NAMALWA (cell line): ENCODE measurements at places on chromosomes 6 and 20.

- DNase-seq, result no peak
These were observed 104.6 kb upstream of the FRMD1 start for GRCh38 chr6:168183613-168183970.

GRCh38 chr20:15333170-15333569, 995.8 kb upstream of the FLRT3 start:
- no peak for DNase-seq

DNA sequence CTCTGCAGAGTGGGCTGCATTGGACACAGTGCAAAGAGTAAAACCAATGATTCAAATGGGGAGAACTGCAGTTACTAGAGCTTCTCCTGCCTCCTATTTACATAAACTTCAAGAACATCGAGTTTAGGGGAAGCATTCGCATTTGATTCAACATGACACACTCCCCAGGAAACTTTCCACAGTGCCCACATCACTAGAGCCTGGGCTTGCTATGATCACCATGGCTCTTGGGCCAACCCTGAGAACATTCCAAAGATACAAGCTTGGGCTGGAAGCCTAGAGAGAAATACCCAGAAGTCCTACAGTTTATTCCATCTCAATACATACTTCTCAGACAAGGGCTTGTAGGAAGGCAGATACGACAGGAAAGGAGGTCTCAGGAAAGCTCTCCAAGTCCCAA, 337.9 kb downstream of the CD83 start:
- no peak for DNase-seq

- DNase-seq, result no peak
These were observed 12.1 kb downstream of the TJAP1 start for GRCh38 chr6:43489277-43490072.

DNA sequence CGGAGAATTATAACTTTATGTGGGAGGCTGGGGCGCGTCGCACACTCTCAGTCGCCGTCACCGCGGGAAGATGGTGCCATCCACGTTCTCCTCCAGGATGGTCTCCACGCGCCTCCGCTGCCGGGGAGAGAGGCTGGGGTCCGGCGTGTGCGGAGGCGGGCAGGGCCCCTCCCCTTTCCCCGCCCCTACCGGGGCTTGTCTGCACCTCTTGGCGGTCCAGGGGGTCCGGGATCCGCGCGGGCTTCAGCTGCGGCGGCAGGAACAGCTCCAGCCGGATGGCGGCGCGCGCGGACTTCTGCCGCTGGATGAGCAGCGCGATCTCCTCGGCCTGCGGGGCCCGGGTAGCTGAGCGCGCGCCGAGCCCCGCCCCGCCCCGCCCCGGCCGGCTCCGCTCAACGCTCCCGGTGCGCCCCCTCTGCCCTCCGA, 807 bp downstream of the LKAAEAR1 start:
- peak; percentile 71 for DNase-seq

GRCh38 chr6:154868143-154868594, 126.9 kb upstream of the TIAM2 start:
- DNase-seq, result peak; percentile 61

DNA sequence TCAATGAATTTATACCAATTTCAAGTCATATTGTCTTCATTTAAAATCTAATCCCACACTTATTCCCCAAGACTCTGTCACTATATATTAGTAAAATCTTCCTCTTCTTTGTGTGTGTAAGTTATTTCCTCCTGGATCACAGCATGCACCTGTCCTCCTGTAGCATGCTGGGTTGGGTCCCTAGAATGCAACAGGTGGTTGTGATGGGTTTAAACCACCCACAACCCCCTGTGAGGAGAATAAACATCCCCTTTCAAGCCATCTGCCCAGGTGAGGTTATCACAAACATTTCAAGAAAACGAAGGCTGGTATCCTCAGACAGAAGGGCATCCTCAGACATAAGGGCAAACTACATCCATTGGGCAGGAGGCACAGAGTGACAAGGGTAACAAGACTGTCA, 26.4 kb downstream of the DZANK1 start:
- no peak for DNase-seq

GRCh38 chr20:8303651-8304050, 171.6 kb downstream of the PLCB1 start:
- no peak for DNase-seq

DNA sequence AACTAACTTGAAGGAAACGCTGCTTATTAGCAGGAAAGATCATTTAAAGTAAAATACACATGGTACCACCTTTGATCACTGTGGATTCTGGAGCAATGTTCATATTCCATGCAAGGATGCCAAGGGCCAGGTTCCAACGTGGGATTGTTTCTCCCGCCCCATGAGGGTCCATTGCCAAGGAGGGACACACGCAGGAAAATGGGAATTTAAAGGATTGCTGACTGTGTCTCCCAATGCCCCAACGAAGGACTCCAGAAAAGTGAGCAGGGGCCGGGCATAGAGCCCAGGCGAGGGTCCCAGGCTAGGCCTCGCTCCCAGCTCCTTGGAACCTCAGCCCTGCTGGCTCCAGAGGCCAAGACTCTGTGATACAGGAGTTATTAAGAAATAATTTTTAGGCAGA, 111.2 kb downstream of the DACT2 start:
- DNase-seq, result no peak

DNA sequence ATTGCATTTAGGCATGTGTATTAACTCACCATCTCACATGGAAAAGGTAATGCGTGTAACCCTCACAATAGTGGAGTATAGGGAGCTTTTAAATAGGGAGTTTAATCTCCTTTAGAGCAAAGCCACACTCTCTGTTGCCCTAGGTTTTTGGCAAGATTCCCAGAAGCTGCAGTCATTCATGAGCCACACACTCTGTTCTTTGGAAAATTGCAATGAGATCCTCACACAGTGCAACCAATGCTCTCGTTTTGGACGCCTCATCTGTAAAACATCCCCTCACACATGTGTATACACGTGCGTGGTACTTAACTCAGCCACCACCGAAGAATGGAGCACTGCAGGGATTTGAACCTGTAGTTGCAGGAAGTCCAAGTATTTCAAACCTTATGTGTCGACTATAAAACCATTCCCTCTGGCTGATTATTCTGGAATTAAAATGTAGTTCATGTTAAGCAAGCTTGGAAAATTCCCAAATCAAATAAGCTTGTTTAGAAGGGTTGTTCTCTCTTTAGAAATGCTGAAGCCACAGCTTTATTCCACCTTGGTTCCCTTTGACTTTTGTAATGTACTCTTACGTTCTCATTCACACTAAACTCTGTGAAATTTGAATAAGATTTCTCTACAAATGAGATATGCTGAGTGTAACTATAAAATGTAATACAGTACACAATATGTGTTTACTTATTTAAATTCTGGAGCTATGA, 489.8 kb upstream of the MANEA start:
- no peak for DNase-seq

DNA sequence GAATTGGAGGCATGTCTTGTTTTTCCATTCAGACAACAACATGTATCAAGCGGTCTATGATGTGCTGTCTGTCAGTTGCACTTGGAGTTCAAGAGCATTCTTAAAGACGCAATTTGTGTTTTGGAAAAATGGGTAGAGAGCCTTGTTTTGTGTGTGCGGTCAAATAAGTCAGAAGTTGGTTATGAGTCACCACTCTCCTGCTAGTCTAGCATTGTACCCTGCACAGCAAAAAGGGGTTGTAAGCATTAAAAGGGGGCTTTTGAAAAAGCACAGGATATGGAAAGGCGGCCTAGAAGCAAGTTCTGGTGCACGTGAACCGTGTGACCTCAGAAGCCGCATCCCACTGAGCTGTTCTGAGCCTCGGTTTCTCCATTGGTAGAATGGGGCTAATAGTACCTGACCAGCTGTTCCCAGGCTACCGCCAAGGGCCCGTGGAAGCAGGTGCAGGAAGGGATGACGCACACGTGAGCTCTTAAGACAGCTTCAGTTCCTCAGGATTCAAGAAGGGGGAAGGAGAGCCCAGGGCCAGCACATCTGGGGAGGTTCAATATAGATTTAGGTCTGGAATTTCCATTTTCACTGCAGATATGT, 61.6 kb upstream of the SNX9 start:
- DNase-seq, result no peak

DNA sequence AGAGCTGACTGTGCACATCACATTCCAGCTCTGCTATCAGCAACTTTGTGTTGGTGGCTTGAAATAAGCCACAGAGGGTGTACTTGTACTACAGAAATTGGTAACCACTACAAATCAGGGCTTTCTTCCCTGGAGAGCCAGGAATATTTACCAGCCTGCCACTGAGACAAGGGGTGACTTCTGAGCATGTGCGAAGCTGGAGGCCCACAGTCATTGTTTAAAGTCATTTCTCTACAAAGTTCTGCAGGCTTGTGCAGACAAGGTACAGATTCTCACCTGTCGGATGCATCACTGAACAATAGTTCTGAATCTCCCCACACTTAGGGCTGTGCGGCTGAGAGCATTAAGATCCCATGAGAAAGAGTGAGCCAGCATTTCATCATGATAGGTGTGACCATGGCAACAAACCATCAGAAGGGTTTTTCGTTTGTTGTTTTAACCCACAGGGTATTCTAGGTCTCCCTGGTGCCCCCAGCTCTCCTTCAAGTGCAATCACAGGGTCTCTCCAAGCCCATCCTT, 292.8 kb downstream of the CDC5L start:
- no peak for DNase-seq

GRCh38 chr6:116206231-116206903, 47.5 kb downstream of the TSPYL4 start:
- DNase-seq, result no peak

DNA sequence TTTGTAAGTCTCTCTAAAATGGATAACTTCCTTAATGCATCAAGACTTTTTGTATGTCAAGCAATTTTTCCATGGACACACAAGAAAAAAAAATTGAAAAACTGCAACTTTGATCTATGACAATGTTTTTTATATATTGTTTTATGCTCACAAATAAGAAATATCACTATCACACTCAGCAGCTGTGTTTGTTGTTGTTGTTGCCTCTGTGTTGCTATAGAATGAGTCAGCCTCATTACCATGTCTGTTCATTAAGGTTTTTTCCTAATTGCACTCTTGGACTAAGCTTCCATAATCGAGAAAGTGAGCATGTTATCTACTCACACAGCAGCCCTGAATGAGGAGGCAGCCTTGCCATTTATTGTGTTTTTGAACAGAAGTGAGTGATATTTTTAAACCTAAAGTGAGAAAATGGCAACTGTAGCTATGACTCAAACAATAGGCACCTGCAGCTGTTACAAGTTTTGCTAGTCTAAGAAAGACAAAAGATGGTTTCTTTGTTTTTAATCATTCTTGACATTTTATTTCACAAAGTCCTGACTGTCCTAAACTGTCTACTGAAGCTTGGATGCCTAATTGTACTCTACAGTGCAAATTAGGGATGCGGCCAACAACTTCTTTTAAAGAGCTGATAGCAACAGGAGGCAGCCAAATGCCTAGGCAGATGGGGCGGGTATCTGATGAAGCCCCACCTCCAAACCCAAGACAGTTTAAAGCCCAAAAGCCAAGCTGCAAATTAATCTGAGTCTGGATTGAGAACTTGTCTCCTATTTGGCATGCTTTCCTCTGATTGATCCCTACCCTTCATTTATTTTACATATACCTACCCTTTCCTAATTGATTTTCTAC, 77.9 kb upstream of the DOK5 start:
- DNase-seq, result no peak

DNA sequence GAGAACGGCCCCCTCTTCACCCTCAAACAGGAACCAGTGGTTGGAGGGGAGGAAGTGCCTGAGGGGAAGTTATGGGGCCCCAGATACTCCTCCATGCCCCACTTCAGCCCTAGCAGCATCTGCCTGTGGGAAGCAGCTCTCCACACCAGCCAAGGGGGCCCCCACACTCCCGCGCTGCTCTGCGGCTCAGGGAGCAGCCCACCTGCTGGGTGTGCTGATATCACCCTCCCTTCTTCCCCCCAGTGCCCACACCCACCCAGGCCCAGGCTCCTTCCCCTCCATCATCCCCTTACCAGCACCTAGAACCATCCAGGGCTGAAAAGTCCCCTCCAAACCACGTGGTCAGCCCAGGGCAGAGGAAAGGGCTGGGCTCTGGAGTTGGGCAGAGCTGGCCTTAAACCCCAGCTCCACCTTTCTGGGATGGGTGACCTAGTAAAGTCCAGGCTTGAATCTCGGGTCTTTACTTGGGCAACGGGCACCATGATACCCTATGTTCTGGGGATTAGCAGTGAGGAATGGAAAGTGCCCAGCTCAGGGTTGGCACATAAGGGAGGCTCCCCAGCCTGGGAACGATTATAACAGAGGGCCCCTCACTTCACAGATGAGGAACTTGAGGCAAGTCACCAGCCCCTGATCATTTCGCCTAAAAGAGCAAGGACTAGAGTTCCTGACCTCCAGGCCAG, 663 bp downstream of the LST1 start:
- no peak for DNase-seq

DNA sequence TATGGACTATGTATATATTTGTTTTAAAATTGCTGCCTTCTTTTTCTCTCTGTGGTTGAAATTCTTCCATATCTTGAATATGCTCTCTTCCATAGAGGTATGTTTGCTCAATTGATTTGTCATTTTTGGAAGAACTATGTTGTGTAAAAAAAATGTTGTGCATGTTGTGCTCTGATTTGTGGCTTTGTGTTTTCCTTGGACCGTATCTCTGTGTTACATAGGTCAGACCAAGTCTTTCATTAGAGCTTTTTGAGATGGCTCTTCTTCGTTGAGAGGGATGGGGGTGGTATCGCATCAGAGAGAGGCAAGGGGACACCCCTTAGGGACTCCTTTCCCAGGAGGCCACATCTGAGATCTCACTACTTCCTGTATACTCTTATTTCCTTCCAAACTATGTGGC, 43.8 kb downstream of the TMEM244 start:
- no peak for DNase-seq

GRCh38 chr6:102732898-102733297, 1339.4 kb downstream of the GRIK2 start:
- DNase-seq, result no peak

DNA sequence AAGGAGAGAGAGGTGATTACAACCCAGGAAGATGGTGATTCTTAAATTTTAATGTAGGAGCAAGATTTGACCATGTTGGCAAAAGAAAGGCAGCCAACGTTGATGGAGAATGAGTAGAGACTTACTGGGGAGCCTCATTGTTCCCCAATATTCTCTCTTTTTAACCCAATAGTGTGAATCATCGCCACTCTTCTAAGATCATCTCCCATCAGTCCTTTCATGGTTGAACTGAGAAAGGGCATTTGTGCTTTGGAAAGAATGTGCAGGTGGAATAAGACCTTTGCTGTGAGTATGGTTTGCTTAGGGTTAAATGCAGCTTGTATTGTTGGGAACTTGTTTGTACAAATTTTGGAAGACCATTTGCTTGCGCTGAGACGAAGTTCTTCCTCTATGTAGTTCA, 231.0 kb downstream of the TBXT start:
- no peak for DNase-seq

- DNase-seq, result no peak
These were observed 22.1 kb upstream of the TINAG start for GRCh38 chr6:54286141-54286540.

GRCh38 chr6:134063966-134064445, 11.6 kb upstream of the SLC2A12 start:
- peak; percentile 82 for DNase-seq

DNA sequence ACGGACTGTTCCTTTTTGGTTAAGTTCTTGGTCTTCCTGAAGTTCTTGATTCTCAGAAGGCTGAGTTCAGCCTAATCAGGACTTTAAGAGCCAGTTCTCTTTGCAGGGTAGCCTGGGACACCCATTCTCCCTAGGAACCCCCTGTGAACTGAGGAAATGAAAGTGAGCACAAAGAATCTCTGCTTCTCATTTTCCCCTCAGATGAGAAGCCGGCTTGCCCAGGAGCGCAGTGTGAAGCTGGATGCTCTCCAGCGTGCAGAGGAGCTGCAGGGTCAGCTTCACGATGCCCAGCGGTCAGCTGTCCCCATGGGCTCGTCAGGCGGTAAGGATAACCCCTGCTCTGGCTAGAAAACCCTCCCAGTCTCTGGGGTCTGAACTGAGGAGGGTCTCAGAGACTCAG, 34.0 kb downstream of the CD164 start:
- DNase-seq, result no peak
